ENCODE measurements at places on chromosomes 4 and X. TPM values are rescaled to one million over a fixed set of nuclear protein-coding genes. Genes with fewer than 3 reads are reported as not detected.

Gene ZNF827
- total RNA-seq = 17.9 TPM

Gene BANK1
- total RNA-seq = 0.65 TPM

Gene LANCL3
- total RNA-seq = 0.93 TPM

Gene CCDC110
- 0.08 TPM for total RNA-seq

Gene CFAP299
- total RNA-seq = not detected

Gene GEMIN8
- total RNA-seq = 18.0 TPM

Gene SPANXC
- total RNA-seq = not detected

Gene PPP1R3F
- total RNA-seq = 5.7 TPM

GRCh38 chr4:1722551-1723118 lies 1.3 kb downstream of the TACC3 start:
- no peak for DNase-seq

GRCh38 chr4:98627531-98628257 lies 30.7 kb downstream of the TSPAN5 start:
- DNase-seq = no peak

DNA sequence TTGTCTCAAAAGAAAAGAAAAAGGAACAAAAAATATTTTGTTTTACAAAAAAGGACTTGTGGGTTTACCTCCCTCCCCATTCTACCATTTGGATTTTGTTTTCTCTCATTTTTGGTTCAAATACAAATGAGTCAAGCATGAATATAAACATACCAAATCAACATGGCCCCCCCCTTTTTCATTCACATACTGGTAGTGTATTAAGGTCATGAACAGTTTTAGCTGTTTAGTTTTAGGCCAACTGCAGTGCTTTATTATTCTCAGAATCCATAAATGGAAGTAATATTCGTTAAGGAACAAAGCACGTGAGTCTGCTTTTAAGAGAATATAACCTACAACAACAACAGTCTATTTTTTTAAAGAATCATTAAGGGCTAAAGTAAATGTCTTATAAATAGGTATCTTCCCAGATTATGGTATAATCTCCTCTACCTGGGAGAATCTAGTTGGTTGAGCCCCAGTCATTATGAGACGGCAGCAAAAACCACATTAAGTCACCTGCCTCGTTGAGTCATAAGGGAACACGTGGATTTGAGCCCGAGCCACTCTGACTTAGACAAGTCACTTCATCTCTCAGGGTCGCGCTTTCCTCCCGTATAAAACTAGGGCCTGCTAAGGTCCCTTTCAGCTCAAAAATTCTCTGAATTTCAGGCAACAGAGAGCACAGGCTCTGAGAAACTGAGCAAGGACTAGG lies 26.7 kb downstream of the BCLAF3 start:
- DNase-seq = no peak

DNA sequence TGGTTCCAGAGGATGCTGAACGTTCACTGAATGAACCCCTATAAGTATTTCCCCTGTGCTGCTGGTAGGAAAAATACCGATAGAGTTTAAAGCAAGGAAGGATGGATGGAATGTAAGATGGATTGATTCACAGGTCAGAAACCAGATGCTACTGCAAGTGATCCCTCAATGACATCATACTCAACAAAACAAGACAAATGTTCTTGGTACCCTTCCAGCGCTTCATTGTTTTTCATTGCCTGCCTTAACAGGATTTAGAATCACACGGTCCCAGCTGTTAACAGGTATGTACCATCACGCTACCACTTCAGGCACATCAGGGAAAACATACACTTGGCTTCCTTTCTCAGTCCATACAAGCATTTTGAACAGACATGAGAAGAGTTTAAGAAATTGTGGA lies 118.1 kb upstream of the TLR3 start:
- no peak for DNase-seq

- DNase-seq = no peak
Measured at GRCh38 chr4:79611026-79611425, 203.0 kb upstream of the GK2 start.

DNA sequence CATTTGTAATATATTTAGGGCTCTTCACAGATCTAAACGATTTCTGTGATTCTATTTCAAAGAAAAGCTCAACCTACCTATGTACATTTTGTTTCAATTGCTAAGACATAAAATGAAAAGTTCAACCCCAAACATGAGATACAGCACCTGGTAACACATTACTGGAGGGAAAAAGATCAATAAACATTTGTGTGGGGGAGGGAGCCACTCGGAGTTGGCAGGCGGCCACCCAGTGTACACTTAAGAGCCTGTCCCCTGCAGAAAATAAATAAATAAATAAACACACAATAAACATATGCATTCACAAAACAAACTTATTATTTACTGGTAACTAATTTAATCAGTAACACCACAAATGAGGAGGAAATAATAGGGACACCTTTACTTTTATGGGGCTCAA lies 19.3 kb downstream of the PRSS48 start:
- no peak for DNase-seq

- DNase-seq = peak; percentile 90
Measured at GRCh38 chr4:42655921-42656678, 805 bp downstream of the ATP8A1 start.

DNA sequence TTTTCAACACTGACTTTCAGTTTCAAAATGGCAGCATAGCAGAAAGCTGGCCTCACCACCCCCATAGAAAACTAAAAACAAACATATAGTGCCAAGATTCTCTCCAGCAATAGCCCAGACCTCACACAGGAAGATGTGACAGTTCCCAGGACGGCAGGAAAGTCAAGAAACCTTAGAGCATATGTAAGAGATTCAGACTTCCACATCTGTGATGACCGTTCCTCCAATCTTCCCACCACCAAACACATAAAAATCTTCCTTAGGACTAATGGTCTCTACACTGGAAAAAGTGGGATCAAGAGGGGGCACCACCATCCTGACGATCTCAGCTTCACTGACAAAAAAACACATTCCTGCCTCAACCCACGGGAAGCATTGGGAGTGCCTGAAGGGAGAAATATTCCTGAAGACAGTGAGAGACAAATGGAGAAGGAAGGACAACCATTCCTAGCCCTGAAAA lies 134.1 kb upstream of the CPXCR1 start:
- no peak for DNase-seq

DNA sequence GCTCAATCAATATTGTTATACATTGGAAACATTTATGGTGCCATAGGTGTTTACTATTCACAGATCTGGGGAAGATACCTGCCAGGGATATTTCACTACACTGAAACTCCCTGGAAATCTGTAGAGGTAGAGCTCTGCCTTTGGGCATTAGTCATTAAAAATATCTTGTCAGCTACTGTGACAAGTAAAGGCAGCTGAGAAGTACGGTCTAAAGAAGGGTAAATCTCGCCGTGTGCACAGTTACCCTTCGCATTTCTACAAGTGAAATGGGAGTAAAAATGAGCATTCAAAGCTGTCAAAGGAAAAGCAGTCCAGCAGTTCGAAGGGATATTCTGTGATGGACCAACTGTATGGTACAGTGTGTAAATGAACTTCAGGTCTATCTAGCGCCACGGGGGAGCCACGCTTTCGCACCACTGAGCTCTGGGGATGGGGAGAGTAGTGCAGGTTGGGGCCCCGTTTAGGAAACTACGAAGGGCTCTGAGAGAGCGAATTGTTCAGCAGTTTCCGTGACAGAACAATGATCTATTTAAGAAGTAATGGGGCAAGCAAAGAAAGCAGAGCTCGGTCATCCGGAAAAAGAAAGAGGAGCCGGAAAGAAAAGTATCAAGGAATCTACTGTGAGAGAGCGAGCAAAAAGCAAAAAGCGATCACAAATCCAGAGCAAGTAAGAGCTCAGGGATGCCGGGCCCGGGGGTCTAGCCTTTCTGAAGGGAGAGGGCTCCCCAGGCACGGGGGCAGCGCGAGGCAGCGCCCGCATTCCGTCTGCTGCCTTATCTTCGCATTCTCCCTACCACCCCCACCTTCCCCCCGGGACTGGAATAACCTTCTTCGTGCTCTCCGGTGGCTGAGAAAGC lies 646 bp downstream of the TIGD4 start:
- no peak for DNase-seq
